ENCODE measurements at places on chromosomes 5 and 9.

DNA sequence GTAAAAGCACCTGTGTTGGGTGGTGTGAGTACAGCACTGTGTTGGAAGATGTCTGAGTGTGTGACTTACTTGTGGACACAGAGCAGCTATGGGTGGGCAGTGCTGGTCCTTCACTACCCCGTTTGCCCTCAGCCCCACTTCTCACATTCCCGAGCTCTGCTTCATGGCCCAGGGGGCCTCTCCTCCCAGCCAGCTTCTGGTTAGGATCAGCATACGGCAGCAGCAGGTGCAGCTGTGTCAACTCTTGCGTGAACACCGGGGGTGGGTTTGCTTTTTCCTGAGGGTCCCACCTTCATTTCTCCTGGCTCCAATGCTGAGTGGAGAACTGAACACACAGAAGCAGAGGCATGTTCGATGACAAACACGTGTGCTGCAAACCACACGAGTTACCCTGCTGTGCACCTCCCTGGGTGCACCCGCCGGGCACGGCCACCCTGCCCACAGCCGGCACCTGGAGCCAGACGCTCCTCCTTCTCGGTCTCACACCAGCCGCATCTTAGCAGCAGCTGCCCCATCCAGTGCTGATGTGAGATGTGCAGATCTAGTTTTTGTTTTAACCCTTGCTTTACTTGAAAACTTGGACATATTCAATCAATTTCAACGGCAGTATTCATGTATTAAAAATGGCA lies 14.9 kb upstream of the SLC6A3 start:
- no peak for DNase-seq

DNA sequence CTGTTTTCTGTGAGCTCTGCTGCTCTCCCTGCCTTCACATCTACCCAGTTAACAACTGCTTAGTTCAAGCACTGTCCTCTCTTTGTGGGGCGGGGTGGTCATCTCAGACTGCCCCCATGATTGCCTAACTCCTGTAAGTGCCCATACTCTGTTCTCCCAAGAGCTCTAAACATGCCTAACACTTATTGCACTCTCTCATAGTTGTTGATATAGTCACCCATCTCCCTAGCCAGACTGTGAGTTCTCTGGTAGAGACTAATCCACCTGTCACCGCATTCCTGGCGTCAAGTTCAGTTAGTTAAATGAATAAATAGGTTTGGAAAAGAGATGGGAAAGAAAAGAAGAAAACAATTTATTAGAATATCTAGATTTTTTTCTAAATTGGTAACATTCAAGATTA lies 18.3 kb upstream of the MUSK start:
- no peak for DNase-seq

DNA sequence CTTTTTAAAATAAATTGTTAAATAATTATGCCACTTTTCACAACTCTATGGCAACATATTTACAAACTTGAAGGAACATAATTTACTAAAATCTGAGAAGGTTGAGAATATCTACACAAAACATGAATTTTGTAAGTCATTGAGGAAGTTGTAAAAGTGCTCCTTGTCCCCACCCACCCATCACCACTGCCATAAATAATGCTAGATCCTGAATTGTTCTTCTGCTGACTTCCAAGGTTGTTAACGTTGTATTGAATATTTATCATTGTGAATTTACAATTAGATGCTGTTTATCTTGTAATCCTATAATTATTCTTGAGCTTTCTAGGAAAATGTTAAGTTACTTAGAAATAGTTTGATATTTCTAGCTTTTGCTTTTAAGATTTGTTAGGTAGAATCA lies 908.0 kb upstream of the COX7C start:
- DNase-seq = no peak

GRCh38 chr5:6790346-6790865 lies 77.2 kb downstream of the TENT4A start:
- DNase-seq = no peak

DNA sequence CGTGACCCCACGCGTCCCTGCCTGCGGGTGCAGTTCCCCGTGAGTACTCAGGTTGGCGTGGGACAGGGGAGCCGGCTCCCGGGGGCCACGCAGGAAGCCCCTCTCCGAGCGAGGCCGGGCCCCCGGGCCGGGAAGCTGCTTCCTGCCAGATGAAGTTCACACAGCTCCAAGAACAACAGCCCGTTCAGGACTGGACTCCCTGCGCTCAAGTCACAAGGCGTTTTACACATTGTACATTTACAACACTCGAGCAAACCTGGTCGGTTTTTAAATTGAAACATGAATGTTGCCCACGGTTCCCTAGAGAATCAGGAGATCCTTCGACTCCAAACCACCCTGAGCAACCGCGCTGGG lies 22.4 kb downstream of the SLC9A3 start:
- DNase-seq = no peak

GRCh38 chr5:11815481-11815880 lies 88.8 kb downstream of the CTNND2 start:
- no peak for DNase-seq

DNA sequence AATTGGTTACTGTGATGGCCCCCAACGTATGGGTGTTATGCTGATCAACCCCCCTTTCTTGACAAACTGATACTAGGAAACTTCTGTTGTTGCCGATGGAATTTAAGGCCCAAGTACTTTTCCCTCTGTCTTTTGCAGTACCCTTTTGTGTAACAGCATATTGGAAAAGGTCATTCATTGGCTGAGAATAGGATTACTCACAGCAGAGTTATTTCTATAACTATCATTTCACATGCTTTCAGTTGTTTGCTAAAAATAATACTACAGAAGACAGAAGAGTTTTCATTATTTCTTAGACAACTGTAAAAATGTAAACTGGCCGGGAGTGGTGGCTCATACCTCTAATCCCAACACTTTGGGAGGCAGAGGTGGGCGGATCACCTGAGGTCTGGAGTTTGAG lies 329.5 kb downstream of the KIAA0825 start:
- no peak for DNase-seq

DNA sequence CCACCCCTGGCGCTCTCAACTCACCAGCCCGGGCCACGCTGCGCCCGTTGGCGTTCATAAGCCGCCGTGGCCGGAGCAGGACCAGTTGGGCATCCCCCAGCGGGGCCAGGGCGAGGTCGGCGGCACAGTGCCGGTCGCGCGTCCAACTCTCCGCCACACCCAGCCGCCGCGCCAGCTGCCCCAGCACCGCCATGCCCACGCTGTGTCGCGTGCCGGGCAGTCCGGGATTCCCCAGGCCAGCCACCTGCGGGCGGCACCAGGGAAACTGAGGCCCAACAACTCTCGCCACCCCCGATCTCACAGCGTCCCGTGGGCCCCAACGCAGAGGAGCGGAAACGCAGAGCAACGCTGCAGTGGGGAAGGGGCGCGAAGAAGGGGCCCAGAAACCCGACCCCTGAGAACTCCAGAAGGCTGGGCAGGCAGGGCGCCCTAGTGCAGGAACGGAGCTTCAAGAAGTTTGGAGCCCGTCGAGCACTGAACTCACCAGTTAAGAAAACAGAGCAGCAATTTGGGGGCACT lies 453 bp downstream of the PTRH1 start:
- no peak for DNase-seq

GRCh38 chr9:127537014-127537413 lies 75.1 kb upstream of the STXBP1 start:
- DNase-seq = no peak

- no peak for DNase-seq
Observed at GRCh38 chr9:36928670-36929349, 105.3 kb downstream of the PAX5 start.

DNA sequence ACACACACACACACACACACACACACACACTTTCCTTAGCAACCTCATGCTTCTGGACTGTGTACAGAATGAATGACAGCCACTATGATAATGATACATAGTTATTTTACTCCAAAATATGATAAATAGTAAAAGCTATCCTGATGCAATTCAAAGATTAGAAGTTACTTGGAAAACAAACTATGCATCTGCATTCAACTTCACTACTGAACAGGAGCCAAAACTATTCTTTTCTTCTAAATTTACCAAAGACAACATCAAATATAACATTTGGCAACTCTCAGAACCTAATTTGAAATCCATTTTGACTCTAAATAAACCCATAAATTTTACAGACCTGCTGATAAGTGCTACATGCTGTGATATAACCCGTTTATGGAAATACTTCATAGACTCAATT lies 33.3 kb downstream of the GLIS3 start:
- no peak for DNase-seq

DNA sequence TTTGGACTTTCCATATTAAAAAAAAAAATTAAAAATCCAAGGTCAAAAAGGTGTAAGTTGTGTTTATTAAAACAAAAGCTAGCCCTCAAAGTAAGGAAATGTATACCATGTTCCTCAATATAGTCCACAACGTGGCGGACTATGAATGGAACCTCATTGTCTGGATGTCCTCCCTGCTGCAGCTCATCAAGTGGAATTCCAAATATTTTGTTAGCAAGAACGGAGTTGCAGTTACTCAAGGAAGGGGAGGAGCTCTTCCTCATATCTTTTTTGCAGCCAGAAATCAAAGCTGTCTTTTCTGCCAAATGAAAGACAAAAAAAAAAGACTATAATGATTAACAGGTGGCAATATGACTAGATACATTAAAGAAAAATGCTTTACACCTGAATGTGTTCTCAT lies 14.0 kb downstream of the FAM13B start:
- DNase-seq = no peak

GRCh38 chr5:42929871-42930270 lies 110.2 kb downstream of the ANXA2R start:
- no peak for DNase-seq

DNA sequence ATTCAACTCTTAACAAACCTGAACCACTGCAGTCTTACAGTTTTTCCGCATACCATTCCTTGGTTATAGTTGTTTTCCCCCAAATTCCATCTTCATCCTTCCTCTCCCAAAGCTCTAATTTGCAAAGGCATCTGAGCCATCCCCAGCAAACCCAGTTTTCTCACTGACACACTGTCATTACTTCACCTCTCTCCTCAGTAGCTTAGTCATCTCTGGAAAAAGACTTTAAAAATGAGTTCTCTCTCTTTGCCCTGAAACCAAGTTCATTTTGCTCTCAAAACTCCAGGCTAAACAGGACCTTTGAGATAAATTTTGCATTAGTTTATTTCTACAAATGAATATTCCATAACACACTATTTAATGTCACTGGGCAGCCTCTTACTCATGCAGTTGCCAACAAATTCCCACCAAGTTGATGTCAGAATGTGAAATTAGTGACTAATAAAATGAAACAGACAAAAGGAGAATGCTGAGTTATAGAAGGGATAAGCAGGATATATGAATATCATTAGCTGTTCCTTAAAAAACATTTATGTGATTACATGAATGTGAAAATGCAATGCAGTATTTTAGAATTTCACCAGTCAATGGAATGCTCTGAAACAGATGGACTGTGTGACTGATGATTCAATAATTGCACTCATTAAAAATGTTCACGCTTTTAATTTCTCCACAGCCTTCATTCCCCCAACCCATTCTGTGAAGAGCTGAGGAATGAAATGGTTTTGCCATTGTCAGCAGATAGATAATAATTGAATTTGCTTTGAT lies 107.4 kb upstream of the DMAC1 start:
- no peak for DNase-seq

- DNase-seq = no peak
Observed at GRCh38 chr5:140821375-140822280, at the start of gene PCDHA5. TSS of gene PCDHA5 (plus strand) at chr5:140821613.

GRCh38 chr9:101093620-101094019 lies 65.1 kb downstream of the PLPPR1 start:
- DNase-seq = no peak

GRCh38 chr5:136081217-136081591 lies 51.4 kb upstream of the SMAD5 start:
- DNase-seq = no peak

- no peak for DNase-seq
Observed at GRCh38 chr5:67520161-67520908, 323.7 kb upstream of the CD180 start.

- no peak for DNase-seq
Observed at GRCh38 chr9:89380437-89381307, 62.4 kb downstream of the SECISBP2 start.

- no peak for DNase-seq
Observed at GRCh38 chr5:17395106-17395880, 102.7 kb upstream of the TAF11L2 start.

- DNase-seq = no peak
Observed at GRCh38 chr5:117701062-117701461, 1126.4 kb upstream of the SEMA6A start.

GRCh38 chr5:130025511-130025910 lies 121.2 kb downstream of the CHSY3 start:
- DNase-seq = no peak

- DNase-seq = peak; percentile 91
Observed at GRCh38 chr9:137605121-137606004, at the start of gene ARRDC1. TSS of gene ARRDC1 (plus strand) at chr9:137605686. CDS start at chr9:137605718, 32 bp downstream.

DNA sequence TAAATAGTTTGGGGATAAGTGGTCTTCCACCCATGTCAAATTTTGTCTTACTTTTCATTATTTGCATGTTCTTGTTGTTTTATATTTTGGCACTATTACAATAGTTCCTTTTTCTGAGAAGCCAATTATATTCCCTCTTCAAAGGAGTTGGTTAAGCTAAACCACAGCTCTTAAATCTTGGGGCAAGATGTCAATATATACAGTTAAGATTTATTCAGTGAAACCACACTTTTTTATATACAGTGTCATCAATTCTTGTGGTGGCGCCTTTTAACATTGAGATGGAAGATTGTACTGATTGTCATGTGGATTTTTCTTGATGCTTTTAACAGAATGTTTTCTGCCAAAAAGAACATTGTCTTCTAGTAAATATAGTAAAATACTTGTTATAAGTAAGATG lies 104.1 kb downstream of the MTREX start:
- DNase-seq = no peak

GRCh38 chr9:107982001-107982400 lies 492.4 kb upstream of the KLF4 start:
- DNase-seq = no peak

- DNase-seq = no peak
Observed at GRCh38 chr5:60503771-60504170, 196.2 kb downstream of the DEPDC1B start.

GRCh38 chr5:67199859-67200258 lies 3.3 kb upstream of the CD180 start:
- no peak for DNase-seq

DNA sequence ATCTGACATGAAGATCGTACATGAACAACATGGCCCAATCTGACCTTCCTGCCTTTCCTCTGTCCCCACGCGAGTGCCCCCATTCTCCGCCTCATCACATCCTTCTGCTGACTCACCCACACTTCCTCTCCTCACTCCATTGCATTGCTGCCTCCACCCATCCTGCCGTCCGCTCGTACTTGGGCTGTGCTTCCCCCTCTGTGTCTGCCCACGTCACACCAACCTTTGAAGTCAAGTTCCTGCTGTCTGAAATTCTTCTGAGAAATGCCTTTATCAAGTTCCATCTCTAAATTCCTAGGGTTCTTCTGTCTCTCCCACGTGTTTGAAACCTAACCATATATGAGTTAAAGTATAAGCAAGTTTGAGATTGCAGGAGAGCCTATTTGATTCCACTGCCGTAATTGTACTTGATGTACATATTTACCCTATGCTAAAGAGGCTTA lies 18.0 kb upstream of the STARD4 start:
- peak; percentile 83 for DNase-seq

GRCh38 chr9:75826314-75826713 lies 64.2 kb upstream of the PCSK5 start:
- DNase-seq = no peak
